Endothelial cell of umbilical vein (primary cell): ENCODE measurements at places on chromosomes 13 and 19.
A peak's percentile ranks its signal among the peaks of the same experiment; 100 is the strongest.

- DNase-seq, result no peak
Observed at GRCh38 chr19:30364866-30365800, 7.1 kb upstream of the ZNF536 start.

- DNase-seq, result no peak
Observed at GRCh38 chr13:103168901-103169508, 102.8 kb upstream of the SLC10A2 start.

GRCh38 chr19:41226053-41226873, 7.2 kb downstream of the AXL start:
- DNase-seq, result peak; percentile 59

- DNase-seq, result no peak
Observed at GRCh38 chr13:20165417-20166257, 4.8 kb upstream of the GJA3 start.

- DNase-seq, result no peak
Observed at GRCh38 chr19:28466107-28467045, 746.6 kb downstream of the UQCRFS1 start.

DNA sequence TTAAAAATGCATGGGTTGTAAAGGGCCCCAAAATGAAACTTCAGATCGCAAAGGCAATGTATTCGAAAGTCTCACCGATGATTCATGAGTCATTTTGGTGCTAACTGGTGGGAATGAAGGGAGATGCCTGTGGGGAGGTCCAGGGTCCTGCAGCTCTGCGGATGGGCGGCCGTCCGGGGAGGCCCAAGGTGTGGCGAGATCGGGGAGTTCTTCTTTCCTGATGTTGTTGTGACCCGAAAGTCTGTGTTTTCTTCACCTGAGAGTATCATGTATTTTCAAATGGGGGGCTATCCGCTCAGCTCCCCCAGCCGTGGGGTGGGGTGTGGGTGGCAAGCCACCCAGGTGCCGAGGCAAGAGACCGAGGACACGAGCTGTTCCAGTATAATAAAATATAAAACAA, 36.5 kb downstream of the TFDP1 start:
- DNase-seq, result no peak

- DNase-seq, result no peak
Observed at GRCh38 chr13:73850104-73850873, 283.9 kb downstream of the KLF12 start.

DNA sequence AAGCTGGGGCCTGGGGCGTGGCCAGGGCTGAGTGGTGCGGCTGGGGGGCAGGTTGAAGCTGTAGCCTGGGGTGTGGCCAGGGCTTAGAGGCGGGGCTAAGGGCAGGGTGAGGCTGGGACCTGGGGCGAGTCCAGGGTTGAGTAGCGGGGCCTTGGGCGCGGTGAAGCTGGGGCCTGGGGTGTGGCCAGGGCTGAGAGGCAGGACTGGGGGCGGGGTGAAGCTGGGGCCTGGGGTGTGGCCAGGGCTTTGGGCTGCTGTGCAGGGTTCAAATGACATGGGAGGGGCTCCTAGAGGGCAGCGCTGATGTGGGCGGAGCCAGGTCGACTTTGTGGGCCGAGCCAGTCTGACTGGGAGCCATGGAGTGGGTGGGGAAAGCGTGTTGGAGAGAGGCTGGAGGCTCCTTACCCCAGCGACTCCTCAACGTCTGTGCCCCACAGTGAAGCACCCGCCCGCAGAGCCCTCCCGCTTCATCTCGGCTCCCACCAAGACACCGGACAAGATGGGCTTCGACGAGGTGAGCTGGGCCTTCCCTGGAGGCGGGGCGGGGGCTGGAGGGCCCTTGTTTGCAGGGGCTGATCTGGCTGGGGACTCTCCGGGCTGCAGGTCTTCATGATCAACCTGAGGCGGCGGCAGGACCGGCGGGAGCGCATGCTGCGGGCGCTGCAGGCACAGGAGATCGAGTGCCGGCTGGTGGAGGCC, 21.5 kb downstream of the COLGALT1 start:
- DNase-seq, result no peak

- DNase-seq, result peak; percentile 51
Observed at GRCh38 chr19:49119411-49120324, at the start of gene PPFIA3. Gene PPFIA3 (plus strand): TSS chr19:49119544. CDS start chr19:49127874, 8,330 bp downstream.

DNA sequence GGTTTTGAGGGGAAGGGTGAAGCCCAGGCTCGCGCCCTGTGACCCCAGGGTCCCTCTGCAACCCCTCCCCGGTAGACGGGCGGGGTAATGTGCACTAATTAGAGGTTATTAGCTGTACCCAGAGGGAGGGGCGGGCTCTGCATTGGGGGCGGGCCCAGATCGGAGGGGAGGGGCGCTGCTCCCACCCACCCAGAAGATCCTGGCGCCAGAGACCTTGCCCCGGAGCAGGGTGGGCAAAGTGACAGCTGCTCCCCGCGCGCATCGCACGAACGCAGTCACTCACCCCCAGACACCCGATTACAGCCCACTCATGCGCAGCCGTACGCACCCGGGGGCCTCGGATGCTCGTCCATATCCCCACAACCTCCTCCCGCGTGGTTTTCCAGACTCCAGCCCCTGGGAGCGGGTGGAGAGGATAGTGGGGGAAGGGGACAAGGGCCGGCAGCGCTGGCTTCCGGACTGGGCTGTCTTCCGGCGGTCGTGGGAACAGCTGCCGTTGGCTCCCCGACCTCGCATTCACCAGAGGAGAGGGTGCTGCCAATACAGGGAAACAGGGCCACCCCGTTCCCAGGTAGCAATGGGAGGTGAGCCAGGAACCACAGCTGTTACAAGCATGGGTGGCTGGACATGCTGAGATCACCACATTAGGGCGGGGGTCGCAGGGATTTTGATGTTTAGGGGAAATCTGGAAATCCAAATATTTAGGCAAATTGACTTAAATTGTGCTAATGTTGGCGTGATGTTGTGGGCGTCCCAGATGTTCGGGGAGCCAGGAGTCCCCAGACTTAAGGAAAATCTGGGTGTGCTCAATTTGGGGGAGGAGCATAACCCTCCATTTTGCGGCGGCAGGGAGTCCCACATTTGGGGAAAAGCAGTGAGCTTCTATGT, 2.9 kb upstream of the HOOK2 start:
- peak; percentile 73 for DNase-seq

- DNase-seq, result no peak
Observed at GRCh38 chr13:52112591-52112990, 16.3 kb downstream of the NEK5 start.

GRCh38 chr19:46517471-46517870, 21.8 kb upstream of the PNMA8B start:
- DNase-seq, result no peak

DNA sequence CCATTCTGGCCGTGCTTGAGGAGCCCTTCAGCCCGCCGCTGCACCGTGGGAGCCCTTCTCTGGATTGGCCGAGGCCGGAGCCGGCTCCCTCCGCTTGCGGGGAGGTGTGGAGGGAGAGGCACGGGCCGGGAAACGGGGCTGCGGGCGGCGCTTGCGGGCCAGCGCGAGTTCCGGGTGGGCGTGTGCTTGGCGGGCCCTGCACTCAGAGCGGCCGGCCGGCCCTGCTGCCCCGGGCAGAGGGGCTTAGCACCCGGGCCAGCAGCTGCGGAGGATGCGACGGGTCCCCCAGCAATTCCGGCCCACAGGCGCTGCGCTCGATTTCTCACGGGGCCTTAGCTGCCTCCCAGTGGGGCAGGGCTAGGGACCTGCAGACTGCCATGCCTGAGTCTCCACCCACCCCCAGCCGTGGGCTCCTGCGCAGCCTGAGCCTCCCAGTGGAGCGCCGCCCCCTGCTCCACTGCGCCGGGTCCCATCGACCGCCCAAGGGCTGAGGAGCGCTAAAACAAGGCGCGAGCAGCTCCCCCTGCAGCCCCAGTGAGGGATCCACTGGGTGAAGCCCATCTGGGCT, 76.5 kb downstream of the PCDH20 start:
- DNase-seq, result no peak

GRCh38 chr13:48424212-48424611, 11.3 kb upstream of the LPAR6 start:
- DNase-seq, result no peak

GRCh38 chr19:53906211-53907192, 2.6 kb upstream of the CACNG7 start:
- no peak for DNase-seq

DNA sequence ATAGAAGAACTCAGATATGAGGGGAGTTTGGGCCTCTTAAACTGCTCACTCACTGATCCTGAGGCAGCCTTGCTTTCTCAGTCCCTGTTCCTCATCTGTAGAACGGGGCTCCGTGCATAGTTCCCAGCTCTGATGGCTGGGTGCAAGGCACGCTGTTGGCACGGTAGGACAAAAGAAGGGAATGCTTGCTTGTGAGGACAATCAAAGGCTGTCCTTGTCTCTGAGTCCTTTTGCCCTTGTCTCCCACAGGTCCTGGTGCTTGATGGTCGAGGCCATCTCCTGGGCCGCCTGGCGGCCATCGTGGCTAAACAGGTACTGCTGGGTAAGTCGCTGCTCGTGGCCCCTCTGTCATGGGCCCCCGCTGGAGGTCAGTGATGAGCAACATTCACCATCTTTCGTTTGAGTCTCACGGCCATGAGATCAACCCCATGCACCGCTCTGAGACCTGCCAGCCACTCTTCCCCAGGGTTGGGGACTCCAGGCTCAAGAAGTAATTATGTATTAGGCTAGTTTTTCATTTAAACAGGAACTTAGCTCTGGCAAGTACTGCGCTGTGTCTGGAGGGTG, 2.3 kb downstream of the RPL13A start:
- no peak for DNase-seq

GRCh38 chr19:56476651-56477428, at the start of gene ZNF667:
Gene ZNF667 (minus strand): TSS chr19:56477345. CDS start chr19:56462370, 14,975 bp downstream.
- DNase-seq, result peak; percentile 3

DNA sequence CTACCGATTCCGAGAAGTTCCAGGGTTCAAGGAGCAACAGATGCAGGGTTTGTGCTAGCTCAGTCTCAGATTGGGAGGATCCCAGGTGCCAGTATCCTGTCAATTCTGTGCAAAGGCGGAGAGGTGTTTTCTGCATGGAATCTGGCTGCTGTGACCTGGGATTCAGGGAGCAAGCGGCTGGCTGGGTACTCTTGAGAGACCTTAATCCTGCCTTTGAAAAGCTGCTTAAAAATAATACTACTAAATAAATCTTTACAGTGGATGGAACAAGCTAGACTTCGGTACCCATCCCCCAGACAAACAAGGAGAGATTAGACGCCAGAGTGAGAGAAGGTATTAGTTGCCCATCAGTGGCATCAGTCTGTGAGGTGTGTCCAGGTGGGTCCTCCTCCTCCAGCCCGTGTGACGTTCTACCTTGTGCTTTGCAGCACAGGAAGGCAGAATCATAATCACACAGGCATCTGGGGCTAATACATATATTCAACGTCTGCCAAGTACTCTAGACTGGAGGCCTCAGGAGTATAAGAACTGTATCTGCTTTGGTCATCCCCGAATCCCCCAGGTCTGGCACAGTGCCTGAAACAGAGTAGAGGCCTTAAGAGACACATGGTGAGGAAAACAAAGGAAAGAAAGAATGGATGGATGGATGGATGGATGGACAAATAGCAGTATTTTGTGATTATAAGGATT, 230.6 kb downstream of the ZNF536 start:
- DNase-seq, result no peak

GRCh38 chr13:90299238-90299637, 1048.2 kb upstream of the MIR17HG start:
- DNase-seq, result no peak
